ENCODE measurements at places on chromosomes 2 and 18.

GRCh38 chr18:21991081-21991534, 178.3 kb upstream of the GATA6 start:
- DNase-seq, result no peak

- DNase-seq, result no peak
Measured at GRCh38 chr2:47169784-47170183, 14.7 kb upstream of the STPG4 start.

DNA sequence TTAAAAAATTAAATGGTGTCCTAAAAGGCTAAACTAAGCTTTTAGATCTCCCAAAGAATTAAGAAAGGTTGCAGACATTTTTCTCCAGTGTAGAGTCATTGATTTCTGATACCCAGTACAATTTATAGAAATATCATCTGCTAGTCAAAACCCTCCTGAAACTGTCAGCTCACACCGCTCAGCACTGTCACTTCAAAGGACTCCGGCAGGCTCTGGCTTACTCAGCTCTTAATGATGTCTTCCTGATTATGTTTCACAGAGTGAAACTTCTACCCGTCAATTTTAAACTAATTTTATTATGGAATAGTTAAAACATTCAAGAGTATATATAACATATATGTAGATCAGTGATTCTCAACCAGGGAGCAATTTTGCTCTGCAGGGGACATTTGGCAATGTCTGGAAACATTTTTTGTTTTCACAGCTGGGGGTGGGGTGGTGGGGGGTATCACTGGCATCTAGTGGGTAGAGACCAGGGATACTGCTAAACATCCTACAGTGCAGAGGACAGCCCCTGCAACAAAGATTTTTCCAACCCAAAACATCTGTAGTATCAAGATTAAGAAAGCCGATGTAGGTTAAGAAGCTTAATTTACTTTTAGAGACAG, 31.6 kb downstream of the CDK15 start:
- no peak for DNase-seq

GRCh38 chr2:121650315-121650930, 1.2 kb upstream of the CLASP1 start:
- DNase-seq, result no peak

GRCh38 chr2:73987109-73987947, 2.6 kb downstream of the TET3 start:
- DNase-seq, result no peak

DNA sequence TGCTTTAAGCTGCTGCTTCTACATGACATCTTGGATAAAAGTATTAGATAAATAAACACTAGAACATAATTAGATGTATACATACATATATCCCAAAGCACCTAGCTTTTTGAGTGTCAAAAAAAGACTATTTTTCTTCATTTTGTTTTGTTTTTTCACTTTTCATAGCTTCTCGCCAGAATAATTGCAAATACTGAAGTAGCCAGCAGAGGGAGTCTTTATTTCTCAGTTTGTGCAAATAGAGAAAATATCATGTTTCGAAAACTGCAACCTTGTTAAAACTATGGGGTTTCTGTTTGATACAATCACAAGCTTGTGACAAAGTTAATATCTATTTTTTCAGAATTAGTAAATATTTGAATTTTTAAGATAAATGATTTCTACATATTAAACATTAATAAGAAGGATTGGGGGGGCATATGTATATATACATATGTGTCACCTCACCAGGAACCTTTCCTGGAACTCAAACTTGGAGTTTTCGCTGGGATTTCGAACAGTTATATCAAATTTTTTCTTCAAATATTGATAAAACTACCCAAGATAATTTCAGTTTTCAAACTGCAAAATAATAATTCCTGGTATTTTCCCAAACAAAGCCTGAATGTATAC, 61.0 kb downstream of the GRB14 start:
- DNase-seq, result no peak

GRCh38 chr2:179218848-179219594, 45.6 kb downstream of the SESTD1 start:
- peak; percentile 30 for DNase-seq

GRCh38 chr2:148237911-148238310, 217.0 kb downstream of the MBD5 start:
- no peak for DNase-seq

DNA sequence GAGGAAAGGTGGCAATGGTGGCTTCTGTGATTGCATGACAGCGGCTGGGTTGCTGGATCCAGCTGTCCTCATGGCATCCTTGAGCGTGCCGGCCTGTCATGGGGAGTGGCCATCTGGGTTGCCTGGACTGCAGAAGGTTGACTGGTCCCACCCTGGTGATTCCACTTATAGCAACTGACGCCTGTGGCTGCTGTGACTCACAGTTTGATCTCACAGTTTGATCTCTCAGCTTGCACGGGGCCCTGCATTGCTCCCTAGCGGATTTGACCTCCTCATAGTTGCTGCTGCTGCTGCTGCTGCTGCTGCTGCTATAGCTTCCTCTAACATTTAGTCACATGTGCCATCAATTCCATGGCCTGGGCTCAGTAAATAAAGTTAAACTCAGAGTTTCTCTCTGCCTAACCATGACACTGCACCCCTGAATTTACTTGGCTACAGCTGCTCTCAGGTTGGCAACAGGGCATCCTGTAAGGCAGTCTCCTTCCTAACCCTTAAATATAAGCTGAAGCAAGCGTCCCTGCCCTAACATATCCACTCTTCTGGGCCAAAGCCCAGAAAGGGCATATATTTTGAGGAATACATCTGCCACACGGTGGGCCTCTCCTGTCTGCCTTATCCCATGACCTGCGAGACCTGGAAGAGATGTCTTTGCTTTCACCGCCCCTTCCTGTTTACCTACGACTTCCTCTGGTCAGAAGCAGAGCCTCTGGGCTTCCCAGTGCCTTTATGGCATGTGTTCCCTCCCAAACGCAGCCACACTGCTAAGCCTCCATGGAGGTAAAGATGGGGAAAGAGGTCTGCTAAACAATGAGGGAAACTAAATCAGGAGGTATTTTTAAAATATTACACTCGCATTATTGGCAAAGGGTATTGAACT, 37.8 kb upstream of the CCDC150 start:
- peak; percentile 93 for DNase-seq

- DNase-seq, result no peak
Measured at GRCh38 chr2:135557530-135557929, 26.2 kb downstream of the R3HDM1 start.

Data from H54 (cell line).